ENCODE measurements at places on chromosomes 1 and 21.

GRCh38 chr21:26588446-26588845 lies 15.4 kb upstream of the CYYR1 start:
- DNase-seq: no peak

DNA sequence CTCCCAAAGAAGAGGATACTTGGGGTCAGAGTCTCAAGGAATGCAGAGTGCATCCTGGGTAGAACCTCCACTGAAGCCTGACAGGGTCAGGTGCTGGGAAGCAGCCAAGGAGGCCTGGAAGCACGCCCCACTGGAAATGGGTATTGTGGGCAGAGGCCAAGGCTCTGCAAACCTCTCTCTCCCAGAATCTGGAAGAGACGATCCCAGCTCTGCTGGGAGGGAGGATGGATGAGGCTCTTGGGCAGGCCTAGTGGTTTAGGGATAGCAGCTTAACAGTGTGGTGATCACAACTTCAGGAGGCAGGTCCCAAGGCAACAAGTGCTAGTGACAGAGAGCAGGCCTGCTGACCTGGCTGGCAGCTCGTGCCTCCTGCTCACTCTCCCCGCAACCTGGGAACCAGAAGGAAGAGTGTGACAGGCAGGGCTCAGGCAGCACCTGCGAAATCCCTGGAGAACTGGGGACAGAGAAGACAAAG lies 641.0 kb downstream of the PLPP3 start:
- DNase-seq: no peak

GRCh38 chr1:108505763-108506070 lies 54.2 kb upstream of the EEIG2 start:
- DNase-seq: no peak

GRCh38 chr1:246583448-246584185 lies 17.4 kb downstream of the CNST start:
- no peak for DNase-seq

GRCh38 chr1:2535455-2535854 lies 5.4 kb upstream of the HES5 start:
- DNase-seq: no peak

All from GM10248 (cell line).